Memory B cell (primary cell): ENCODE measurements at places on chromosomes 1 and 21.
A peak's percentile ranks its signal among the peaks of the same experiment; 100 is the strongest.

DNA sequence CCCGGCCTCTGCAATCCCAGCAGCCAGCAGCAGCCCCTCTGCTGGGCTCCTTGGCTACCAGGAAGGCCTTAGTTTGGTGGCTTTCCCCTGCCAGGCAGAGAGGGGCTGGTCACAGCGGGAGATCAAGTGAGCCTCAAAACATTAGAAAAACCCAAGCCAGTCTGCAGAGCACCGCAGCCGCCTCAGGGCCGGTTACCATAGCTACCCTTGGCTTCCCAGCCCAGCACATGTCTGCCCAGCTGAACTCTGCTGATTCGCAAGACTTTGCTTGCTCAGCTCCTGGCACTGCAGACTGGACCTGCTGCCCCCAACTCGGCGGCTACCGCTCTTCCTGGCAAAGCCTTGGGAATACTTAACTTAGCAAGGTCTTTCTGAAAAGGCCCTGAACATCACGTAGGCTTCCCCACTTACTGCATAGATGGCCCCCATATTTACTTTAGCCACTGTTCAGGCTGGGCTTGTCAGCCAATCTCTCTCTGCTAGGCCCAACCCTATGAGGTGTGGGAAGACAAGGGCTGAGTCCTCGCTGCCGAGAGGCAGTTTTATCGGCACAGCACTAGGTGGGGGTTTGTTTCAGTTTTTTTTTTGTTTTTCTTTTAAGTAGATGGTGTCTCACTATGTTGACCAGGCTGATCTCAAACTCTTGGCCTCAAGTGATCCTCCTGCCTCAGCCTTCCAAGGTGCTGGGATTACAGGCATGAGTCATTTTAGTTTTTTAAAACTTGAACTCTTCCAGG lies 28.6 kb upstream of the PLEKHG5 start:
- no peak for DNase-seq
- H3K27ac ChIP-seq: peak overlapping the region; percentile 74
- H3K4me1 ChIP-seq: no peaks in the 10 kb centered on the region
- H3K36me3 ChIP-seq: peaks cover 1% of the 10 kb centered on the region
- H3K4me3 ChIP-seq: no peak overlapping the region
- no peaks in the 10 kb centered on the region for H3K27me3 ChIP-seq

DNA sequence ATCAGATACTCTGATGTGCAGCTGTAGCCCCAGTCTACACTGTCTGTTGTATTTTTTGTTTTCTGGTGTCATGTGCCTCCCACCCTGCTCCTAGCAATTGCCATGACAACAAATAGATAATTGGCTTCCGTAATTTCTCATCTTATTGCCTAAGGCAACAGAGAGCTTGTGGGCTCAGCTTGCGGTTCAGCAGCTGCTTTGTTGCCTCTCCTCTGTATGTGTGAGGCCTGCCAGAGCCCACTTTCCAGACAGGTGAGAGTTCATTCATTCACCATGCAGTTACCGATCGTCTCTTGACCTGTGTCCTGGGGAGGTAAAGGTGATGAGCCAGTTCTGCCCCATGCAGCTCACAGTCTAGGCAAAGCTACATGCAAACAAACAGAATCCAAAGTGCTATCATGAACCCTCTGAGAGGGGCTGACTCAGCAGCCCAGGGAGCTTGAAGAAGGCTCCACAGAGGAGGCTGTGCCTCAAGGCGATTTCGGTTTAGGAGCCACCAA lies 11.9 kb downstream of the LGALS8 start:
- DNase-seq: no peak
- peaks cover 29% of the 10 kb centered on the region for H3K36me3 ChIP-seq
- H3K27me3 ChIP-seq: no peaks in the 10 kb centered on the region
- no peak overlapping the region for H3K27ac ChIP-seq
- H3K4me3 ChIP-seq: no peak overlapping the region
- peaks cover 16% of the 10 kb centered on the region for H3K4me1 ChIP-seq

DNA sequence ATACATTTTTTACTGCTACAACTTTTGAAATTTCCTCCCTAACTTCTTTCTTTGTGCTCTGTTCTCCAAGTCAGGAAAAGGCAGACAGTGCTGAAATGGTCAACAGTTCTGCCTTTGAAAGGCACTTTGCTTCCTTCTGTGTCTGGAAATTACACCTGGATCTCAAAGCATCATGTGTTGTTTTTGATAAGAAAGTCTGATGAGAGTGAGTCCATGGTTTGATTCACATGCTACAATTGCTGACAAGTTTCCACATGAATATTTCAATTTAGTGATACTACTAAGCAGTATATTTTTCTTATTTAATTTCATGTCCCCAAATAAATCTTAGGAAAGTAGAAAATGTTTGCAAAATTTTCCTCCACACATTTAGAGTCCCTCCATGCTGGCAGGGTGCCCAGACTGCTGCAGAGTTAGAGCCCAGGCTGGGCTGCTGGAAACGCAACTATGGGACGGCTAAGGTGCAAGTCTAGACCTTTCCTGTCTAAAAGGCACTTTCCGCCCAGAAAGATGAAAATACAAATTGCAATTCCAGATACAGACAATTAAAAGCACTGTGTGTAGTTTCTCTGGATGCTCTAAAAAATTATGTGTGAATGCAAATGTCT lies 96.6 kb upstream of the RUNX1 start:
- H3K27ac ChIP-seq: no peak overlapping the region
- peaks cover 5% of the 10 kb centered on the region for H3K27me3 ChIP-seq
- DNase-seq: no peak
- no peak overlapping the region for H3K4me3 ChIP-seq
- H3K4me1 ChIP-seq: no peaks in the 10 kb centered on the region

DNA sequence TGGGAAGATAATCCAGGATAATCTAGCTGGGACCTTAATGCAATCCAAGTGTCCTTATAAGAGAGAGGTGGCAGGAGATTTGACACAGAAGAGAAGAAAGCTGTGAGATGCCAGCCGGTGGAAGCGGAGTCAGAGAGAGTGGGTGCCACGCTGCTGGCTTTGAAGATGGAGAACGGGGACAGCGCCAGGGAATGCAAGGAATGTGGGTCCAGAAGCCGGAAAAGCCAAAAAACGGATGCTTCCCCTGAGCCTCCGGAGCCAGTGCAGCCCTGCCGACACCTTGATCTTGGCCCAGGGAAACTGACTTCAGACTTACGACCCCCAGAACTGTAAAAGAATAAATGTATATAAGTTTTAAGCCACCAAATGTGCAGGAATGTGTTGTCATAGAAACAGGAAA lies 152.6 kb downstream of the ZNF281 start:
- no peak overlapping the region for H3K4me3 ChIP-seq
- no peaks in the 10 kb centered on the region for H3K36me3 ChIP-seq
- no peak for DNase-seq
- peaks cover 8% of the 10 kb centered on the region for H3K4me1 ChIP-seq
- peaks cover 6% of the 10 kb centered on the region for H3K27me3 ChIP-seq
- H3K27ac ChIP-seq: no peak overlapping the region

GRCh38 chr1:232657426-232658005 lies 27.6 kb upstream of the SIPA1L2 start:
- no peak overlapping the region for H3K27ac ChIP-seq
- peaks cover 6% of the 10 kb centered on the region for H3K27me3 ChIP-seq
- peaks cover 2% of the 10 kb centered on the region for H3K4me1 ChIP-seq
- H3K4me3 ChIP-seq: no peak overlapping the region
- H3K36me3 ChIP-seq: no peaks in the 10 kb centered on the region
- DNase-seq: no peak

- no peak overlapping the region for H3K27ac ChIP-seq
- peaks cover 3% of the 10 kb centered on the region for H3K27me3 ChIP-seq
- no peaks in the 10 kb centered on the region for H3K36me3 ChIP-seq
These were observed 145.7 kb upstream of the TIAM1 start for GRCh38 chr21:31489726-31490125.

DNA sequence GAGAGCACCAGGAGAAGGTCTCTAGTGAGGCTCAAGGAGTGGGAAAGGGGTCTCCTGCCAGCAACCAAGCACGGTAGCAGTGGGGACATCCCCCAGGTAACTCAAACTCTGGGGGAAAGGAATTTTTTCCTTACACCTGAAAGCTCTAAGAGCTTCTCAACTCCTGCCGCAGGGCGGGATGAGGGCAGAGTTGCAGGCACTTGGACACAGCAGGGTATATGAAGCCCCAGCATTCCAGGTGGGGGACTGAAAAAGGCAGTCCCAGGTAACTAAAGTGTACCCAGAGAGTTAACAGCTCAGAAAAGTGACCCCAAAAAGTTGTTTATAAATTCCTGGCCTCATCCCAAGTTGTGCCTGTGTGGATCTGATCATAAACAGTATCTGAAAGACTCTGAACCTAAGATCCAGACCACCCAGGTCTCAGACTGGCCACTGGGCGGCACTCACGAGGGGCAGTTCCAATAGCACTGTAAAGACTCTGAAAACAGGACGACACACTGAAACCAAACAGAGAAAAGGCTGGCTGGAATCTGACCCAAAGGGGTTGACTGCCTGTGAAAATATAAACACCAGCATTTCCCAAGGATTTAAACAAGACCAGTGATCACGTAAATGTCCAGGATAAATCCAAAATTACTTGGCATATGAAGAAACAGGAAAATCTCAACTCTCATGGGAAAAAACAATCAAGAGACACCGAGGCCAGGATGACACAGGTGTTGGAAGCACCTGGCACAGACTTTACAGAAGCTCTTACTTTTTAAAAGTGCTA lies 47.5 kb downstream of the HSF2BP start:
- peak; percentile 28 for DNase-seq
- peaks cover 7% of the 10 kb centered on the region for H3K4me1 ChIP-seq
- H3K27me3 ChIP-seq: peaks cover 2% of the 10 kb centered on the region

GRCh38 chr1:173269490-173270230 lies 62.5 kb upstream of the TNFSF4 start:
- peaks cover 2% of the 10 kb centered on the region for H3K36me3 ChIP-seq
- DNase-seq: no peak
- H3K27ac ChIP-seq: no peak overlapping the region
- H3K4me1 ChIP-seq: peaks cover 12% of the 10 kb centered on the region
- no peaks in the 10 kb centered on the region for H3K27me3 ChIP-seq

DNA sequence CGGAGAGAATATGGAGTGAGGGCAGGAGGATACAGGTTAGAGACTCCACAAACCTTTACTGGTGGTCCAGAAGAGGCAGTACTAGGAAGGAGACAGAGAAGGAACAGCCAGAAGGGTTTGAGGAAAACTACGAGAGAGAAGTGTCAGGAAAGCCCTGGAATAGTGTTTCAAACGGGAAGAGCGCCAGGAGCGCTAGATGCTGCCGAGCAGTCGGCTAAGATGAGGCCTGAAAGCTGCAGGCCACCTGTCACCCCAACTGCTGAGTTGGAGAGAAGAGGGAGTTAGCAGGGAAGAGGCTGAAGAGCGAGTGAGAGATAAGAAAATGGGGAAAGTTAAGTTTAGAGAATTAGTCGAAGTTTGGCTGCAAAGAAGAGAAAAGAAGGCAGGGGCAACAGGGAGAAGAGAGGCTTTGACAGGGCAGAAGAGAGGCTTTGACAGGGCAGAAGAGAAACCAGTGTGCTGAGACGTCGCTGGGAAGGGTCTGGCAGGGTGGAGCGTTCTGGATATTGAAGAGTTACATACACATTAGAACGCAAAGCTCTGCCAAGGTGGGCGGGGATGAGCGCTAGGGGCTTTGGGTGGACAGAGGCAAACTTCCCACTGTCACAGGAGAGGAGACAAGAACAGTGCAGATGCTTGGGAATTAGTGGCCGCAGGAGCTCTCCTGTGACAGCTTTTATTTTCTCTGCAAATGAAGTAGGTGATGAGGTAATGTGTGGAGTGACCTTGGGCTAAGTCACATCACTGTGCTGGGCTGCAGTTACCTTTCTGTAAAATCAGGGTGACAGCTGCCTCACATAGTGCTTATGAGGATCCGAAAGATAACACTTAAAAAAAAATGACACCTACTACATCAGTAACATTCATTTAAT lies 31.2 kb downstream of the PCSK9 start:
- peak overlapping the region; percentile 3 for H3K27ac ChIP-seq
- H3K4me3 ChIP-seq: no peak overlapping the region
- H3K4me1 ChIP-seq: no peaks in the 10 kb centered on the region
- peaks cover 58% of the 10 kb centered on the region for H3K36me3 ChIP-seq
- no peaks in the 10 kb centered on the region for H3K27me3 ChIP-seq

DNA sequence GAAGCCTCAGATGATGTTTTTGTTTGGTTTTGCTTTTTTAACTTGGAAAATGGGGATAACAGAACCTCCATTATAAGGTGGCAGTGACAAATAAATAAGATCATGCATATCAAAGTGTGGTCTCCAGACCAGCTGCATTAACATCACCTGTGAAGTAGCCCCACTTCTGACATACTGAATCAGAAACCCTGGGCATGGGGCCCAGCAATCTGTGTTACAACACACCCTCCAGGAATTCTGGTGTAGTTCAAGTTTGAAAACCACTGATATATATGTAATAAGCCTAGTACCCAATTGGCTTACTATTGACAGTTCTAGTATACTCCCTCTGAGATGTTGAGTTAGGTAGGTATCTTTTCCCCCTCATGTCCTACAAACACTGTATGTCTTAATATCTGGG lies 24.1 kb upstream of the RNF19B start:
- no peak overlapping the region for H3K4me3 ChIP-seq
- no peaks in the 10 kb centered on the region for H3K36me3 ChIP-seq
- no peak for DNase-seq
- peaks cover 42% of the 10 kb centered on the region for H3K4me1 ChIP-seq

- no peak for DNase-seq
- peaks cover 16% of the 10 kb centered on the region for H3K27me3 ChIP-seq
- H3K4me3 ChIP-seq: no peak overlapping the region
- H3K4me1 ChIP-seq: no peaks in the 10 kb centered on the region
- no peaks in the 10 kb centered on the region for H3K36me3 ChIP-seq
- no peak overlapping the region for H3K27ac ChIP-seq
These were observed 68.3 kb downstream of the CLIC6 start for GRCh38 chr21:34737115-34737514.

DNA sequence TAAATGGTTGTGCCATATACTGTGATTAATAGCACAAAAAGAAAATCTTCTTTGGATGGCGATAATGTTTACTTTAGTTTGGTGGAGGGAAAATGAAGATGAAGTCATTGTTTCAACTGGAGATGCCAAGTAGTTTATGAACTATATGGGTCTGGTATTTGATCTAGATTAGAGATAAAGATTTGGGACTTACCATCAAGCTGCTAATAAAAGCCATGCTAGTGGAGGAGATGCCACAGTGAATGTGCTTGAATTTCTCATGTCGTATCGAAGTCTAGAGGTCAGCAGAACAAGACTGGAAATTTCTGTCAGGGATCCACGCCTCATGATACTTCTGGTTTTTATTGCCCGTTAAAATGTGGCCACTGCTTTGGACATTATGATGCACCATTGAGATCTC lies 742.0 kb downstream of the NCAM2 start:
- H3K27me3 ChIP-seq: no peaks in the 10 kb centered on the region
- no peak overlapping the region for H3K27ac ChIP-seq
- no peak overlapping the region for H3K4me3 ChIP-seq
- no peaks in the 10 kb centered on the region for H3K36me3 ChIP-seq

GRCh38 chr1:228500143-228500734 lies 13.1 kb downstream of the RNF187 start:
- peaks cover 17% of the 10 kb centered on the region for H3K4me1 ChIP-seq
- peaks cover 2% of the 10 kb centered on the region for H3K27me3 ChIP-seq
- peaks cover 22% of the 10 kb centered on the region for H3K36me3 ChIP-seq
- peak overlapping the region; percentile 81 for H3K27ac ChIP-seq

GRCh38 chr21:45838634-45839033 lies 142.9 kb upstream of the COL6A1 start:
- no peaks in the 10 kb centered on the region for H3K4me1 ChIP-seq
- no peak for DNase-seq
- H3K4me3 ChIP-seq: no peak overlapping the region

GRCh38 chr1:90387805-90388204 lies 329.3 kb downstream of the BARHL2 start:
- H3K4me3 ChIP-seq: no peak overlapping the region
- no peaks in the 10 kb centered on the region for H3K36me3 ChIP-seq
- H3K27ac ChIP-seq: no peak overlapping the region
- DNase-seq: no peak

GRCh38 chr1:74470251-74470650 lies 42.2 kb downstream of the LRRC53 start:
- DNase-seq: no peak
- H3K27ac ChIP-seq: no peak overlapping the region
- H3K27me3 ChIP-seq: peaks cover 2% of the 10 kb centered on the region
- no peaks in the 10 kb centered on the region for H3K36me3 ChIP-seq
- no peak overlapping the region for H3K4me3 ChIP-seq
- no peaks in the 10 kb centered on the region for H3K4me1 ChIP-seq
